Omental fat pad (tissue), 4 donors: ENCODE measurements at places on chromosomes 3 and 15.

- no peak for DNase-seq
Measured at GRCh38 chr3:150972366-150973071, at the start of gene CLRN1. Gene CLRN1 (minus strand): TSS chr3:150972727. CDS start chr3:150972708, 19 bp downstream.

DNA sequence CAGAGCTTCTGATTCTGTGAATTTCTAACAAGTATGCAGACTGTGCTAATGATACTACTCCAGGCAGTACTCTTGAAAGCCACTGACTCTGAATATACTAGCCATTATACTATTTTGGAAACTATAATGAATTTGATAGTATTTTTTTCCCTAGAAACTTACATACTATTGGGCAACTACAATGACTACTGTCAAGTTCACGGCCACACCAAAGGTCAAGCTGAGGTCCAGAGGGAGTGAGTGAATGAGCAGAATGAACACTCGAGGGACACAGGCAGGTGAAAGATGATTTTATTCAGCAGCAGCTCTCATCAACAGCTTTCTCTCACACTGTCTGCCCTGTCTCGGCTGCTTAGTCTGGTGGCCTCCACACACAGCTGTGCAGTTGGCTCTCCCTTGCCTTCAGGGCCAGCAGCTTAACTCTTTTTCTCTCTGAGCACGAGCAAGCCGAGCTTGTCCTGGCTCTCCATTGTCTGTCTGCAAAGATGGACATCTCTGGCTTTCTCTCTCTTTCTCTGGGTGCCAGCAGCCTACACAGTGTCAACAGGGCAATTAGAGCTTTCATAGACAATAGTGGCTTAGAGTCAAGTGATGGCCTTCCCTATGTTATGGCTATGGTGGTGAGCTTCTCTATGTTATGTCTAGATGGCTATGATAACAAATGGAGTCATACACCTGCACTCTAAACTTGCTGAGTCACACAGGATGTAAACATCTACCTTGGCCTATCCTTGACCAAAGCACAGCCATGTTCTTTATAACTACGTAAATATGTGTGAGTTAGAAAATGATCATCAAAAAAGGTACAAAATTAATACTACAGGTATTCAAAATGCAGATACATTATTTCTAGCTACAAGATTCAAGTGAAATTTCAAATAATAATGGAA lies 362.4 kb downstream of the CGGBP1 start:
- no peak for DNase-seq

DNA sequence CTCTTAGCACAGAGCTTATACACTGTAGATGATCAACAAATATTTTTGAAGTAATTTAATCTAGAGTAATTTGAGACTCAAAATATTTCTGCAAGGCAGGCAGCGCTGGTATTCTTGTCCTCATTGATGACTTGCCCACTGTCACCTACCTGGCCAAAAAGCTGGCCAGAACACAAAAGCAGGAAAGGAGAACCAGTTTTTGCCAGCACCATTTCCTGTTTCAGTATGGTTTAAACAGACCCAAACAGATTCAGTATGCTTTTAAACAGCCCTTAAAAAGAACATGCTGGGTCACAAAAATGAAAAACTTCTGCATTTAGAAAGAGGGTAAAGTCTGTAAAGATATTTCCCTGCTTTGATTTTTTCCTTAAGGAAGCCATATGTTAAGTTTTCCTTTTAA lies 42.3 kb upstream of the ZNF280D start:
- no peak for DNase-seq

- DNase-seq: no peak
Measured at GRCh38 chr3:71931922-71932321, 147.0 kb upstream of the PROK2 start.

DNA sequence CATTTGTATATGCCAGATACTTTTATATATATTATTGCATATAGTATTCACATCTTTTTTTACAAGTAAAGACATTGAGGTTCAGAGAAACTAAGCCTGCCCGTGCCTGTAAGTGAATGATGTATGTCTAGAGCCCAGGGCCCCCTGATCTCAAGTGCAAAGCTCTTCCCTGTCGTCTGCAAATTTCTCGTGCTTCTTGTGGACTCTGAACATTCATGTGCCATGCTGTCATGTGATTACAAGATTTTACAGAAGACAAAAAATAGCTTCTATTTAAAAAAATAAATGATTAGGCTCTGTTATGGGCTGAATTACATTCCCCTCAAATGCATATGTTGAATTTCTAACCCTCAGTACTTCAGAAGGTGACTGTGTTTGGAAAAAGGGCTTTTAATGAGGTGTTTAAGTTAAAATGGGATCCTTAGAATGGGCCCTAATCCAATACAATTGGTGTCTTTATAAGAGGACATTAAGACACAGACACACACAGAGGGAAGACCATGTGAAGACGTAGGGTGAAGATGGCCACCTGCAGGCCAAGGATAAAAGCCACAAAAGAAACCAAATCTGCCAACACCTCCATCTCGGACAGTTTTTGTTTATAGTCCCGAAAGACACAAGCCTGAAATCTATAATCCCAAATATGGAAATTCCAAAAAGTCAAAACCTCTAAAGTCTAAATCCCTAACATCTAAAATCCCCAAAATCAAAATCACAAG lies 3.9 kb upstream of the MASP1 start:
- DNase-seq: no peak

GRCh38 chr3:193885832-193886231 lies 250.1 kb upstream of the HES1 start:
- no peak for DNase-seq

DNA sequence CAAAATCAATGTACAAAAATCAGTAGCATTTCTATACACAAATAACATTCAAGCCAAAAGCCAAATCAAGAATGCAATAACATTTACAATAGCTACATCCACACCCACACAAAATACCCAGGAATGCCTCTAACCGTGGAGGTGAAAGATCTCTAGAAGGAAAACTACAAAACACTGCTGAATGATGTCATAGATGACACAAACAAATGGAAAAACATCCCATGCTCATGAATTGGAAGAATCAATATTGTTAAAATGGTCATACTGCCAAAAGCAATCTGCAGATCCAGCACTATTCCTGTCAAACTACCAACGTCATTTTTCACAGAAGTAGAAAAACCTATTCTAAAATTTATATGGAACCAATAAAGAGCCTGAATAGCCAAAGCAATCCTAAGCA lies 143.7 kb downstream of the SLCO3A1 start:
- DNase-seq: no peak

DNA sequence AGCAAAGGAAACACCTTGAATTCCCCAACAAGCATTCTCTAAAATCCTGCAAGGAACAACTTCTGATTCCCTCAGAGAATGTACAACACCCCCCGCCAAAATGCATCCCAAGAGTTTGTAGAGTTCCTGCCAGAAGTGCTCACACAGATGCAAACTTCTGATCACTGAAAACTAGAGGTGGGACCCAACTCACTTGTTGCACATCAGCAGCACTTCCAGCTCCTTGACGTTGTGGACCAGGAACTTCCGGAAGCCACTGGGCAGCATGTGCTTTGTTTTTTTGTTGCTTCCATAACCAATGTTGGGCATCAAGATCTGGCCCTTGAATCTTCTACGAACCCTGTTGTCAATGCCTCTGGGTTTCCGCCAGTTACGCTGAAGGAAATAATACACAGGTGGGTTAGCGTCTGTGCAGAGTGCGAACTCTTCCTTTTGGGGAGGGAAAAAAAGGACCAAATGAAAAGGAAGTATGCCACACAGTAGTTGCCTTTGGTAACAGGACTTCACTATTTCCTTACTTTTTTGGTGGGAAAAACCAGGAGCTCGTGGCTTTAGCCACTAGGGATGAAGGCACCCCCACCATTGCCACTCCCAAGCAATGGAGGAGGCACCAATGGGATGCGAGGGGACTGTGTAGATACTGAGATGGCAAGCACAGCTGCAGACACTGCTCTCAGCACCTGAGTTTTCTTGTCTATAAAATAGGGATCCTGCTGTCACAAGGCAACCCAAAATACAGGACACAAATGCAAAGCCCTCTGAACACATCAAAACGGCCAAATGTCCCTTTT lies 2.0 kb downstream of the RPL32 start:
- no peak for DNase-seq

DNA sequence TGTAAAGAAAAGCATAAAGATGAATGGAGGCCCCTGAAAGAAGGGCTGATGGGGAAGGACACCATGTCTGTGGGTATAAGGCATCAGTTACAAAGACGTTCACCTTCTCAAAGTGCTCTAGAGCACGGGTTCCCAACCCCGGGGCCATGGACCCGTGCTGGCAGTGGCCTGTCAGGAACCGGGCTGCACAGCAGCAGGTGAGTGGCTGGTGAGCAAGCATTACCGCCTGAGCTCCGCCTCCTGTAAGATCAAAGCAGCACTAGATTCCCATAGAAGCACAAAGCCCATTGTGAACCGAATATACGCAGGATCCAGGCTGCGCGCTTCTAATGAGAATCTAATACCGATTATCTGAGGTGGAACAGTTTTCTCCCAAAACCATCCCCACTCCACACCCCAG lies 25.7 kb downstream of the MYO1E start:
- DNase-seq: no peak

DNA sequence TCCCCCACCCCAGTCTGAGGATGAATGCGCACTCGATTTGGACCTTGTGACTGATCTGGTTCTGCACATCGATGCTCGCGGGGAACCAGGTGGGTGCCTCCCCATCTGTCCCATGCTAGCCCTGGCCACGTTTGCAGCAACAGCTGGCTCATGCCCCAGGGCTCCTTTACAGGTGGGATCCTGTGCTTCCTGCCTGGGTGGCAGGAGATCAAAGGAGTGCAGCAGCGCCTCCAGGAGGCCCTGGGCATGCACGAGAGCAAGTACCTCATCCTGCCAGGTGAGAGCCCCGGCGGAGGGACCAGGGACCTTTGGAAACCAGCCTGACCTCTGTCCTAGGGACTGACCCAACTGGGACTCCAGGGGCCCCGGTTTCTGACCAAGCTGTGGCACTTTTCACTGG lies 44.3 kb downstream of the DHX30 start:
- DNase-seq: no peak

DNA sequence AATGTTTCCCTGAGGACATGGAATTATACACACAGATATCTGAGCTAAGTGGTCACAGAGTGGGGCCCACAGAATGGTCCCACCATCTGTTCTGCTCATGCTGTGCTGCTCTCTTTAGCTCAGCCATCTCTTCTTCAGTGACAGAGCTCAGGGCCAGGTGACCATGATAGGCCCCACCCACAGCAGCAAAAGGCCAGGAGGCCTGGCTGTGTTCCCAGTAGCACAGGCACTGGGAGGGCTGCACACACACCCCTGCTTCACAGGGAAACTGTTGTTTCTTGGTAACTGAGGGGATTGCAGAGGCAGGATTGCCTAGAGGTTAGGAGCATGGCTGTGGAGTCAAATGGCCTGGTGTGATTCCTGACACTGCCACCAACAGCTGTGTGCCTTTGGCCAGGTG lies 4.8 kb upstream of the FBXW12 start:
- no peak for DNase-seq

DNA sequence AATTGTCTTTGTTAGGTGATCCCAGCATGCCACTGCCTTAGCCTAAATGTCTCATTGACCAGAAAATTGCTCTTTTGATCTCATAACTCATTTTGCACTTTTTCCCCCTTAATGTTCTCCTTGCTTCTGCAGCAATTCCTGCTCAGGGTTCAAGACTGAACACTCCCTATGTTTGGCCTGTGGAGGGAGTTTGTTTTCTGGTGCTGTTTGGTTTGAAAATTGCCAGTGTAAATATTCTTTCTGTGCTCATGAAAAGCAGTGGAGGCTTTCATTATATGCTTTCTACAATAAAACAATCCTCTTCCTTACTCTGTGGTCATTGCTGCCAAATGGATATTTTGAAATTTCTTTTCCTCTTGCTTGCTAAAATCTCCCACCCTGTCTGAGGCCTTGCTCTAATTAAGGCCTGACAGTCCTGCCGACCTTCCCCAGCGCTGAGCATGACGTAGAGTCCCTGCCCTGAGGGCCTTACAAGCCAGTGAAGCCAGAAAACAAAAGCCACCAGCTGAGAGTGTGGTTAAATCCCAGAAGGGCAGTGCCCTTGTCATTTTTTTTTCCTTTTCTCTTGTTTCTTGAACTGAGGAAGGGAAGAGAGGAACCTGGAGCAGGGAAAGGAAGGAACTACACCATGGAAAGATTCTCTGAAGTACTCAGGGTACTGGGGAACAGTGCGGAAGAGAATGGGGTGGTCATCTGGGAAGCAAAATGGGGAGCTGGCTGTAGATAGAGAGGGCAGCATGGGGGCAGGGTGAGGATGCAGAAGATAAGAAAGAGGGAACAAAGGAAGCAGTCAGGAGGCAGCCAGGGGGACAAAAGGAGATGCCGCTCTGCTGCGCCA lies 24.8 kb downstream of the ZBTB38 start:
- DNase-seq: no peak

GRCh38 chr3:13567684-13568514 lies 19.0 kb downstream of the FBLN2 start:
- DNase-seq: no peak

GRCh38 chr3:117914540-117915100 lies 1120.0 kb downstream of the IGSF11 start:
- no peak for DNase-seq

DNA sequence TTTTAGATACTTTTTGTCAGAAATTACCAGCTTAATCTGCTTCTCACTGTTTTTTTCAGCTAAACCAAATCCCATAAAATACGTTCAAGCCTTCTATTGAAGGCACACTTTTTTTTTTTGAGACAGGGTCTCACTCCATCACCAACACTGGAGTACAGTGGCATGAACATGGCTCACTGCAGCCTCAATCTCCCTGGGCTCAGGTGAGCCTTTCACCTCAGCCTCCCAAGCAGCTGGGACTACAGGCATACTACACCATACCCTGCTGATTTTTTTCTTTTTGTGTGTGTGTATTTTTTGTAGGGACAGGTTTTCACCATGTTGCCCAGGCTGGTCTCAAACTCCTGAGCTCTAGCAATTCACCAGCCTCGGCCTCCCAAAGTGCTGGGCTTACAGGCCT lies 3.7 kb downstream of the RAF1 start:
- no peak for DNase-seq
